ENCODE measurements at places on chromosomes 7 and 10. TPM values are rescaled to one million over a fixed set of nuclear protein-coding genes. Genes with fewer than 3 reads are reported as not detected.

The STK31 gene
- under 0.01 TPM for total RNA-seq

The ADK gene
- 34.0 TPM for total RNA-seq

The CDK14 gene
- total RNA-seq, result 39.1 TPM

The LMOD2 gene
- total RNA-seq, result not detected

The EGR2 gene
- total RNA-seq, result 2.4 TPM

The RET gene
- total RNA-seq, result under 0.01 TPM

The DGKB gene
- 0.88 TPM for total RNA-seq

The CYP26C1 gene
- under 0.01 TPM for total RNA-seq

Measured in osteoblast (primary cell).